ENCODE measurements at places on chromosomes 7 and 10.

DNA sequence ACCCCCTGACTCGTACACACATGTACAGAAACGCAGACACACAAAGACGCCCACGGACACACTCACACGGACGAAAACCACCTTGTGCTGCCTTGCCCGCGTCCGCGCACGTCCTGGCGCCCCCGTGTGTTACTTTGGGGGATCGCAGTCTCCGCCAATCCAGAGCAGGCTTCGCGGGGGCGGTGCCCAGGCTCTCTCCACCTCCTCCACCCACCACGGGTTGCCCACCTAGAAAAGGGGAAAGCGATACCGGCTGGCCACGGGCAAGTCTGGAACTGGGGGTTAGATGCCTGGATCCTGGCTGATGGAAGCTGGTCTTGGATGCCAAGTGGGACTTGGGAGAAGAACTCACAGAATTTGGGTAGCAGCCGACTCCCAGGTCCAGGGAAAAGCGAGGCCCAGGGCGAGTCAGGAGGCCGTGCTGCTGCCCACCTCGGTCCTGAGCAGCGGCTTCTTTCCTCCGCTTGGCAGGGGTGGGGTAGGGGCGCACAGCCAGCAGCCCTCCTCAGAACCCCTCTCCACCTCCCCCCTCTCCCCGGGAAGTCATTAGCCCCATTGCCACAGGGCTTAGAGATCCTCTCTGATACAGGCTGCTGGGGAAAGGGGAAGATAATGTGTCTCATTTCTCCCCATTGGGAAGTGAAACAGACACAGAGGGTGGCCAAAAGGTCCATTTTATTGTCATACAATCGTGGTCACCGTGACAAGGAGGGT, 4.6 kb upstream of the VGF start:
- DNase-seq = peak; percentile 65

GRCh38 chr7:77481615-77482014, 55.5 kb upstream of the PTPN12 start:
- peak; percentile 11 for DNase-seq

DNA sequence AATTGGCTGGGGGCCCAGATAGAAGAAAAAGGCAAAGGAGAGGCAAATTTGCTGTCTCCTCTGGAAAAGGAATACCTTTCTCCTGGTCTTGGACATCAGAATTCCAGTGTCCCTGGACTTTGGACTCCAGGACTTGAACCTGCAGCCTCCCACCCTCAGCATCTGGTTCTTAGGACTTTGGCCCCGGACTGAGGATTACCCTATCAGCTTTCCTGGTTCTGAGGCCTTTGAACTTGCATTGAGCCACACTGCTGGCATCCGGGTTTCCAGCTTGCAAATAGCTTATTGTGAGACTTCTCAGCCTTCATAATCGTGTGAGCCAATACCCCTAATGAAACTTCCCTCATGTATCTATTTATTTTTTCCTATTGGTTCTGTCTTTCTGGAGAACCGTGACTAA, 68.3 kb downstream of the DNAH11 start:
- no peak for DNase-seq

DNA sequence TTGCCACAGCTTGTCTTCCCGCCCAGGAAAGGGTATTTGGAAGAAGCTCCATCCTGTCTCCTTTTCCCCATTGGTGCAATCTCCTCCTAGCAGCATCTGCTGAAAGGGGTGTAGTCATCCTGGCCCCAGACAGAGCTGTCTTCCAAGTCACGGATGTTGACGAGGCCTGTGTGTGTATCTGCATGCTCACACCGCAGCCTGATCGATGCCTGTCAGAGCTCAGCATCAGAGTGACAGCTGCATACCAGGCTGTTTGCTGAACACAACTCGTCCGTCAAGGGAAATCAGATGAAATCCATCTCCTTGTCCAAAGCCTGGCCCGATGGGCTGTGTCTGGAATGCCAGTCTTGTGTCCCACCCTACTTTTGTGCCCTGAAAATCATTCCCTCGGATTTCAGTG, 21.2 kb upstream of the LRRC4 start:
- DNase-seq = no peak

DNA sequence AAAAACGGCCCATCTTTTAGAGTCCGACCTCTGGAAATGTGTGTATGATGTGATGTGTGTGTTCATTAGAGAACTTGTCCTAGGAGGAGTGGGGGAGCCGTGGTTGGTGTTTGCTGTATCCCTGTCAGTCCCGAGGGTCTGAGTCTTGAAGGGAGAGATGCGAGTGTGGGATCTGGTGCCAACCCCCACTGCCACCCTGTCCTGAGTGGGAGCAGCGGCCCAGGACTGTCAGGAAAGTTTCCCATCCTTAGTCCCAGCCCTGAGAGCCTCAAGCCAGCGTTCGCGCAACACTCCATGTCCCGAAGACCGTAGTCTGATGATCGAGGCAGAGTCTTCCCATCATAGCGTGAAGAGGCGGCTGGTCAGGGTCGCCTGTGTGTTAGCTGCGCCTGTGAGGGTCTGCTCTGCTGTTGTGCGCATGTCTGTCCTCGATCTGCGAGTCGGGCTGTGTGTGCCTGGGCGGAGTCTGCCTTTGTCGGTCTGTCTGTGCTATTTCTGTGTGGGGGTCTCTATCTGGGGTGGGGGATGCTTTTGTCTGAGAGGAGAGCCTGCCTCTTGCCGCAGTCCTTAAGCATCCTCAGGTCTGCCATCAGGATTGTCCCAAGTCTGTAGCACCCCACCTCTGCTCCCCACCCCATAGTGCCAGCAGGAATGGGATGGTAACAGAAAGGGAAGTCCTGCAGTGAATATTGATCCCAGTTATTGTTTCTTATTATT, 514 bp upstream of the CHAT start:
- DNase-seq = no peak

DNA sequence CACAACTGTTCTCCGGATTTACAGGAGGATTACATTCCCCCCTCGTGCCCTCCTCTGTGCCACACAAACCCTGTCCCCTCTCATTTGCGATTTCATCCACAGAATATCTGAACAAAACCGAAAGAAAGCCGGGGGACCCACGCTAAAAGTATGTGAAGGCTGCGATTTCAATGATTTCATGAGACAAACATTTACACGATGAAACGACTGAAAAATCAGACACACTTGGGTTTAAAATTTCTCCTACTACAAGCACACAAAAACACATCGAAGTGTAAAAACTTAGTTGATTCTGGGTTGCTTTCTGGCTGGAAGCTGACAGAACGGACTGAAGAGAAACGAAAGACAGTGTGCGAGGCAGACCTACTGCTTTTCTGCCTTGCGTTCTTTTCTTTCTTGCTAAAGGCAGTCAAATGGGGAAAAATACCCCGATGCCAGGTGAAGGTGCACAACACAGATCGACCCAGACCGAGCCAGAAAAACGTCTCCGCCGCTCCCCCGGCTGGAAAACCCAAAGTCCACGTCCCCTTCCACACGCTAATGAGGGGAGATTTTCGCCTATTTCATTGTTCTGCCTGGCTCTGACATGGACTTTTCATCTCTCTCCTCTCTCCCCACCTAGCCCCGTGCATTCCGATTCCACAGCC, 1.2 kb downstream of the HIPK2 start:
- DNase-seq = peak; percentile 50

- DNase-seq = no peak
These were observed 21.6 kb downstream of the GARS1 start for GRCh38 chr7:30616318-30616717.

GRCh38 chr7:39451901-39452300, 114.3 kb upstream of the YAE1 start:
- no peak for DNase-seq

- no peak for DNase-seq
These were observed 6.4 kb upstream of the IL15RA start for GRCh38 chr10:5983774-5984173.

DNA sequence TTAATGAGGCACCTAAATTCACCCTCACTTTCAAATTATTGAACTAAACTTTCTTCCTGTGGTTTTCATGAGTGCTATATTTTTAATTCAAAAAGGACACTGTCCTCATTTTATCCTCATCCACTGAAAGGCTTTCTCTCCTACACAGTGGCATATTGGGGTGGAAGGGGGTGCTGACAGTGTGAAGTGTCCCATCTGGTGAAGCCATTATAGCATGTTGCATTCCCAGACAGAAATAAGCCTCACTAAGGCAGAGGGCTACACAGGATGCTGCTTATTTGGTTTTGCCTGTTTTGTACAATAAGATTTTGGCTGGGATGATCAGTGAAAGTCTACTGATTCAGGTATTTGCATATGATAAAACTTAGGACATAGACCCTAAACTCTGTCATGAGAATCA, 82.4 kb upstream of the INHBA start:
- no peak for DNase-seq

DNA sequence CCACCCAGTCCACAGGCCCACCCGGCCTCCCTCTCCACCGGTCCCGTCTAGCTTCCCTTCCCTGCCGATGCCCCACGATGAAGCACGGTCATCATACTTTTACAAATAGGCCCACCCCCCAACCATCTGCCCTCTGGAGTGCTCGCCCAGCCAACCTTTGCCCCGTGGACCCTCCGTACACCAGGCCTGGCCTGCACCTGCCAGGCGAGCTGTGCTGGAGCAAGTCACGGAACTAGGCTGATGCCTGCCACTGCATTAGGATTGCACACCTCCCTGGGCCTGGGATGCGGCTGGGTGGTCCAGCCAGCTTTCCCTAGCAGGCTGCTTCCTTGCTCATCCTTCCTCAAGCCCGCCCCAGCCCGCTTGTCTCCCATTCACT, 44.7 kb downstream of the PPIF start:
- DNase-seq = no peak

DNA sequence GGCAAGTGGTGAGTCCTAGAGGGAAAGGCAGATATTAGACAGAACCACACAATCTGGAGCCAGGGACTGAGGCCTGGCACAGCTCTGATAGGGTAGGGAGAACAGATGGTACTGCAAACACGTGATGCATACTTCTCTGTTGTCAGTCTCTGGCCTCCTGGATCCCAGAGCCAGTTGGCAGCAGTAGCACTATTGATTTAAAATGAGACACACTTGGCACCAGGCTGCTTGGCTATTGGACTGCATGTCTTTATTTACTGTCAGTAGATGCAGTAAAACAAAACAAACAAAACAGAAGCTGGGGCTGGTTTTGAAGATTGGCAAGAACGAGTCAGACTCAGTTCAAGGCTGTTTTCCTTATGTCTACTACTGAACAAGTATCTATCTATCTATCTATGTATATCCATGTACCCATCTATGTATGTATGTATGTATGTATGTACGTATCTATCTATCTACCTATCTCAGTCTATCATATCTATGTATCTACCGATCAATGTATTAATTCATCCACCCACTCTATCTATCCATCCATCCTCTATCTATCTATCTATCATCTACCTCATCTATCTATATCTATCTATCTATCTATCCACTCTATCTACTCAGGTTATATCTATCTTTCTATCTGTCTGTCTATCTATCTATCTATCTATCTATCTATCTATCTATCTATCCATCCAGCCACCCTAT, 23.4 kb upstream of the MGAM2 start:
- no peak for DNase-seq

DNA sequence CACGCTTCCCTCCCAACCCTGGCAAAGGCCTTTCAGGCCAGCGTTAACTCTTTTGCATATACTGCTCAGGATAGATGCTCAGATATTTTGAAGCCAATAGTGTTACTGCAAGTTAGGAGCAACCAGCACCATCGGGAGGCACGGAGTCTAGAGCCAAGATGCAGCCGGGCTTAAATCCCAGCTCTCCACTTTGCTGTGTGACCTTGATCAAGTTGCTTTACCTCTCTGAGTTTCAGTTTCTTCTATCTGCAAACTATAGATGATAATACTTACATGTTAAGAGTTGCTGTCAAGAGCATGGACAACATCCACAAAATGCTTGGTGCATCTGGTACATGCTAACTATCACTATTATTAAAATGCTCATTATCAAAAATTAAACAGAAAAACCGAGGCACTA, 45.4 kb upstream of the C7orf33 start:
- DNase-seq = no peak

GRCh38 chr7:150722431-150722931, 6.1 kb downstream of the GIMAP1 start:
- DNase-seq = no peak

DNA sequence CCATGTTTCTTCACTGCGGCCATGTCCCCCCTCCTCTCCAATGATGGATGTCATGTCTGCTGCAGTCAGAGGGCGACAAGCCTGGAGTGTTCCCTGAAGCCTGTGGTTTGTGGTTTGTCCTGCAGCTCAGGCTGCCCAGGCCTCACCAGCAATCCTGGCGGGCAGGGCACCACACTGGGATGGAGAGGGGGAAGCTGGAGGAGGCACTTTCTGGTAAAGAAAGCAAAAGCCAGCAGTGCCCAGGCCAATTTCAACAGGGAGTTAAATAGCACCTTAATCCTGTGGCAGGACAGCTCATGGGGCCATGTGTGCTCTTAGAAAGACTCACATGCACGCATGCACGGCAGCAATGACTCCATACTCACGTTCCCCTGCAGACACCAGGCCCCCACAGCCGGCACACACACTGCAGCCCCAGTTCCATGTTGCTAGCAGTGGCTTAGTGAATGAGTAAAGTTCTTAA, 158.3 kb downstream of the EGFR start:
- DNase-seq = no peak

DNA sequence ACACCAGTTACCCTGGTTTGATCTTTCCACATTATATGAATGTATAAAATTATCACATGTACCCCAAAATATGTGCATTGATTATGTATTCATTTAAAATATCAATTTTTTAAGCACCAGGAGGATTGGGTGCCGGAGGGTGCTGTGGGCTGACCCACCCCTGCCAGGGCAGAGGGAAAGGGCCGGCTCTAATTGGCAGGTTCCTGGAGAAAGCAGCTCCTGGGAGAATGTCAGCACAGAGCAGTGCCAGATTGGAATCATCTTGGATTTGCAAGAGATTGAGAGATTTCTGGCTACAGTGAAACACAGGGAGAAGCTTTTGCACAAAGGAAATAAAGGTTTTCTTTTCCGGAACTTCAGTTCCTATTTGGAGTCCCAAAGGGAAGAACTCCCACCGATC, 264.4 kb upstream of the TCERG1L start:
- no peak for DNase-seq

Data from thymus (tissue), 14 donors.